DMS 273 treated with DMSO at 0.1 percent for 48 hours (cell line): ENCODE measurements at places on chromosomes 7 and 10.

DNA sequence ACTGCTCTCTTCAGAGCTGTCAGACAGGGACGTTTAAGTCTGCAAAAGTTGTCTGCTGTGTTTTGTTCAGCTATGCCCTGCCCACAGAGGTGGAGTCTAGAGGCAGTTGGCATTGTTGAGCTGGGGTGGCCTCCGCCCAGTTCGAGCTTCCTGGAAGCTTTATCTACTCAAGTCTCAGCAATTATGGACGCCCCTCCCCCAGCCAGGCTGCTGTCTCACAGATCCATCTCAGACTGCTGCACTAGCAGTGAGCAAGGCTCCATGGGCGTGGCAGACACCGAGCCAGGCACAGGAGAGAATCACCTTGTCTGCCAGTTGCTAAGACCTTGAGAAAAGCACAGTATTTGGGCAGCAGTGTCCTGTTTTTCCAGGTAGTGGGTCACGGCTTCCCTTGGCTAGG lies 98.1 kb downstream of the SDHAF3 start:
- DNase-seq, result no peak

- no peak for DNase-seq
These were observed 8.9 kb downstream of the SDK1 start for GRCh38 chr7:3309956-3310355.

DNA sequence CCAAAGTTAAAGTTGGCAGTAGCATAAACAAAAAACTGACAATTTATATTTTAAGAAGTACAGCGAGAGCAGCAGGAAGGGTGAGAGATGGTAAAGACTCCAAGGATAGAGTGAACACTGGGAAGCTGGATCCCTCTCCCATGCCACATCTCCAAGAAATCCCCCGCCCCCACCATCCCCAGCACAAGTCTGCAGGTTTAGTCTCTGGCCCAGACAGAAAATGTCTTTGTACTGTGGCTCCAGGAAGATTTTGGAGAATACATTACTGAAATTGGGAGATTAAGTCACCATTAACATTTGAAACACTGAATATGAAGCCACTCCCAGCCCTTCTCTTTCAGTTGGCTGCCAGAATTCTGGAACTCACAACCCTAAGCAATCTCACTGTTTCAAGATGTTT lies 140.3 kb downstream of the MACC1 start:
- DNase-seq, result no peak

GRCh38 chr7:64314566-64314965 lies 805 bp downstream of the ZNF736 start:
- DNase-seq, result no peak
